ENCODE measurements at places on chromosomes 4 and X.

DNA sequence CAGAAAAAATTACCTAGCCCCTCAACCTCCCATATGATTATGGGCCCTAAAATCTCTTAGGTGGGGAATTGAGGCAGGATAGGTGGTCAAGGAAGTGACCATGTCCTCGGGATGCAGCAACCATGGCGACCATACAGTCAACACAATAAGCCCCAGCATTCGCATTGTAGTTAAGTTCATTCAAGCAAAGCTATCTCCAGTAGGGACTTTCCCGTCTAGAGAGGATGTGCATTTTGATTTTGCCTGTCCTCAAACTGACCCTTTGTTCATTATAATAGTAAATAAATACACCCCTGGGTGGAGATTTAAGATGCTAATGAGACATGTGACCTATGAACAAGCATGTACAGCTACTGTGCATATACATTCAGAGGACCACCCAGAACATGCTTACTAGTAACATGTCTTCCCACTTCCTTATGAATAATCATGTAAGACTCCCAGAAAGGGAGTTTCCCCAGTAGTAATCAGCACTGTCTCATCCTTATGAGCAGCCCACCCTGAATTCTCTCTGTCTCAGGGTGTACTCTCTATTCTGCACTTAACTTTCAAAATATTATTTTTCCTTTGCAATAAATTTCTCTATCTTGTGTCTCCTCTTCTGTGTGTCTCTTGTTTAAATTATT, 74.3 kb downstream of the NUDT11 start:
- DNase-seq, result no peak

DNA sequence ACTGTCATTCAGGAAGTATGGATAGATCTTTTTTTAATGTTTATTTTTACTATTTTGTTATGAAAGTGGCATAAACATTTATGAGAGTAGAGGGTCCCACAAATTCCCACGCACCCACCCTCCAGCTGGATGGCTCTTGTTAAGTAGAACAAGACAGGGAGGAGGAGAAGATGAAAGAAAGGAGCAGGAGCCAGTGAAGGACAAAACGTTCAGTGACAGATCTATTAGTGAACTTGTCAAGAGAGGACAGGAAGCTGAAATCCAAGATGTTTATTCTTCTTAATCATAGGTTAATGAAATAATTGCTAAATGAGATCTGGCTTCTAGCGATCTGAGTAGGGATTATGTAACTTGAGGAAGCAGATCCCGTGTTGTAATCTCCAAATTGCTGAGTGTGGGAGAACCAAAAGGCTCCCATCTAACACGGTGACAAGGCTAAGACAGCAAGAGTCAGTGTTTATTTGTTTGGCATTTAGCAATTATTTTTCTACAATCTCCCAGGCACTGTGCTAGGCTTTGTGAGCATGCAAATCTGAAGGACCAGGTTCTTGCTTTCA, 162.5 kb downstream of the SHROOM3 start:
- no peak for DNase-seq

DNA sequence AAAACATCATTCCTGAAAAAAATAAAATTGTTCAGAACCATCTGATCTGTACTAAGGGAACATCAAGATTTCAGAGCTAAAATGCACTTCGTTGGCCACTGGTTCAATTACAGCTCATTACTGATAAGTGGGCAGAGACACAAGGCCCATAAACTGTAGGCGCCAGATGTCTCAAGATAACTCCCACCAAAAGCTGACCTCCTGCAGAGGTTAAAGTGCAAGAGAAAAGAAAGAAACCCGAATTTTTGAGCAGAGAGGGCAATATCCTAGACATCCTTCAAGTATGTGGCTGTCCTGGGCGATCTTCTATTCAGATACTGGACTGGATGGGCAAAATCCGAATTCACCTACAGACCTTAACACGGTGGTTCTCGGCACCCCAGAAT, 660 bp downstream of the GEMIN8 start:
- no peak for DNase-seq

DNA sequence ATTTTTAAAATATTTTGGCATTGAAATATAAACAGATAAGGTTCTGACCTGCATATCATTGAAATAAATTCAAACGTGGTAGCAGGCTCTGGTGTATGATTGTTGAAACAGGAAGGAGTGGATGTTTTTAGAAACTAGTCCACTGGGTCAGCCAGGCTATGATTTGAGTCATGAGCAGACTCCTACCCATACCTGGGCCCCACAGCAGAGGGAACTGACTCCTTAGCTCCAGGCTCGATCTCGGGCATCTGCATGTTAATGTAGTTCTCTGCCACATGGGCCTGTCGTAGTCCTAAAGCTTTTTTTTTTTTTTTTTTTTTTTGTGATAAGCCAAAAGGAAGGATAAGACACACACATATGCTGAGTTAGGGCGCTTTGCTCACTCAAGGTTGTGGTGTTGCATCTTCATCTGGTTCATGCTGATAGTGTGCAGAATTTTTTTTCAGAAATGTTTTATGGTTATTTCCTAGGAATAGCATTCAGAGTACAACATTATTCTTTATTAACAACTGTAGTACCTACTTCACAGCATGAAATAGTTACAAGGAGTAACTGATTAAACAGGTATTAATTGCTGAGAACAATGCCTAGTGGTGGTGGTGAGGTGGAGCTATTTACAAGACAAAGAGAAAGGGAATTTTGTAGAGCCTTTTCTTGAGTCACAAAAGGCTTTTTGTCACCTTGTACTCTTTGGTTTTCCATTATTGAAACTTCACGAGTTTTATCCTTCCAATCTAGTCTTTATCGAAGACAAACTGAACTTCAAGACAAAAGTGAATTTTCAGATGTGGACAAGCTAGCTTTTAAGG, 27.3 kb downstream of the OFD1 start:
- DNase-seq, result no peak

DNA sequence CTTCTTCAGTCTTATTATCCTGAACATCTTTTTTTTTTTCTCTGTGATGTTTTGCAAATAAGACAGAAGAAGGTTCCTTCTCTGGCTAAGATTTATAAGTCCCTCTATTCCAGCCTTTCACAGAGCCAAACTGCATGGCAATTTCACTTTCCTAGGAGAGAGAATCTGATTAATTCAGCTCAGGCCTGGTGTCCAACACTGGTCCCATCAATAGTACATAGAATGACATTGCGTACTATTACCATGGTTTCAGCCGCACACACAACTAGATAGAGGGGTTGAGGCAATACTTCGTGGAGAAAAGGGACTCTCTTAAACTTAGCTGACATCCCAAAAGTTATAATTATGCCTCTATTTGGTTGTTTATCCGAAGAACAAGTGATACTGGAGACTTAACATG, 18.5 kb downstream of the DCAF8L2 start:
- no peak for DNase-seq

GRCh38 chr4:77600521-77601451, 4.8 kb upstream of the CXCL13 start:
- DNase-seq, result no peak

- DNase-seq, result no peak
These were observed 58.6 kb downstream of the FUNDC1 start for GRCh38 chrX:44483965-44484606.

GRCh38 chr4:7952615-7953014, 13.0 kb upstream of the AFAP1 start:
- DNase-seq, result no peak

GRCh38 chrX:46626566-46626965, 53.0 kb downstream of the CHST7 start:
- no peak for DNase-seq

GRCh38 chr4:40822420-40823166, 72.8 kb downstream of the NSUN7 start:
- DNase-seq, result no peak
